ENCODE measurements at places on chromosomes 2 and 18.
A peak's percentile ranks its signal among the peaks of the same experiment; 100 is the strongest.

DNA sequence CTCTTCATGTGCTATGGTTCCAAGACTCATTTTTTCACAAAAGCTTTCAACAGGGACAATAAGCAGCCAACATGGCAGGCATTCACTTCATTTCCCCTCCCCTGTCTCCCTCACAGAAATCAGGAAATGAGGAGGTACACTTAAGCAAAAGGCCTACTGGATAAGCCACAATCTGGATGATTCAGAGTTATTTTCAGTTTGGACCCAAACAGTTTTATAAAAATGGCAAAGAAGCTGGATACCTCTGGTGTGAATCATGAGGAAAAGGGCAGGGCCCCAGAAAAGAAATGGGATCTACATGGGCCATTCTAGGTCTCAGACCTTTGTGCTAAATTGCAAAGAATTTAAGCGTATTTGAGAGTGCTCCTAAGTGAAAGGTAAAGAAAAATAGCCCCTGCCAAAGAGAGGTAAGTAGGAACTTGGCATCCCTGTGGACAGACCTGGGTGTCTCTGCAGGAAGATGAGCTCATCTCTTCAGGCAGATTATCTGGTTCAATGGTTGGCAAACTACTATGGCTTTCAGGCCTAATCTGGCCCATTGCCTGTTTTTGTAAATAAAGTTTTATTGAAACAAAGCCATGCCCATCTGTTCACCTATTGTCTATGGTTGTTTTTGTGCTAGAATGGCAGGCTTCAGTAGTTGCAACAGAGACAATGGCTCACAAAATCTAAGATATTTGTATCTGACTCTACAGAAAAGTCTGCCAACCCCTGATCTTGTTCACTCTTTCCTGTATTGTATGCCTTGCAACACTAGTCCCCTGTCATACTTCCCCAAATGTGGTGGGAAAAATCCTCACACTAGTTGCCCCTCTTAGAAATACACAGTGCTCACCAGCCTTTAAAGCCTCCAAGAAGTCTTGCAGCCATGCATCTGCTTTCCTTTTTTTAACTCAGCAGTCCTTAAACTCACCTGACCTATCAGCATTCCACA lies 315.0 kb downstream of the ALK start:
- DNase-seq = peak; percentile 69

DNA sequence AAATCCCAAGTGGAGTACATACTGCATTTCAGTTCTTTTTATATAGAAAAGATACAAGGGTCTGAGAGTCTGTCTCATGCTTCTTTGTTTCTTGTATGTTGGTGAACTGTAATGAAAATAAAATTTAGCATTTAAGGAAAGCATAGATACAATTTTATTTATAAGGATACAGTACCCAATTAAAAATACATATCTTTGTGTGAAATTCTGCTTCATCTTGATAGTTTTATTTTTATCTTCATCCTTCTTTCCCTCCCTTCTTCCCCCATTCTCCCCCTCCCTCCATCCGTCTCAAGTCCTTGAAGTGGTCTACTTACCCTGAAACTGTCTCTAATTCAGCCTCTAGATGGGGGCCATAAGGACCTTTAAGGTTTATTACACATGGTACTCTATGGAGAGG lies 359.8 kb downstream of the CDH7 start:
- no peak for DNase-seq

- no peak for DNase-seq
These were observed 501.2 kb upstream of the LRRTM4 start for GRCh38 chr2:78023356-78023755.

DNA sequence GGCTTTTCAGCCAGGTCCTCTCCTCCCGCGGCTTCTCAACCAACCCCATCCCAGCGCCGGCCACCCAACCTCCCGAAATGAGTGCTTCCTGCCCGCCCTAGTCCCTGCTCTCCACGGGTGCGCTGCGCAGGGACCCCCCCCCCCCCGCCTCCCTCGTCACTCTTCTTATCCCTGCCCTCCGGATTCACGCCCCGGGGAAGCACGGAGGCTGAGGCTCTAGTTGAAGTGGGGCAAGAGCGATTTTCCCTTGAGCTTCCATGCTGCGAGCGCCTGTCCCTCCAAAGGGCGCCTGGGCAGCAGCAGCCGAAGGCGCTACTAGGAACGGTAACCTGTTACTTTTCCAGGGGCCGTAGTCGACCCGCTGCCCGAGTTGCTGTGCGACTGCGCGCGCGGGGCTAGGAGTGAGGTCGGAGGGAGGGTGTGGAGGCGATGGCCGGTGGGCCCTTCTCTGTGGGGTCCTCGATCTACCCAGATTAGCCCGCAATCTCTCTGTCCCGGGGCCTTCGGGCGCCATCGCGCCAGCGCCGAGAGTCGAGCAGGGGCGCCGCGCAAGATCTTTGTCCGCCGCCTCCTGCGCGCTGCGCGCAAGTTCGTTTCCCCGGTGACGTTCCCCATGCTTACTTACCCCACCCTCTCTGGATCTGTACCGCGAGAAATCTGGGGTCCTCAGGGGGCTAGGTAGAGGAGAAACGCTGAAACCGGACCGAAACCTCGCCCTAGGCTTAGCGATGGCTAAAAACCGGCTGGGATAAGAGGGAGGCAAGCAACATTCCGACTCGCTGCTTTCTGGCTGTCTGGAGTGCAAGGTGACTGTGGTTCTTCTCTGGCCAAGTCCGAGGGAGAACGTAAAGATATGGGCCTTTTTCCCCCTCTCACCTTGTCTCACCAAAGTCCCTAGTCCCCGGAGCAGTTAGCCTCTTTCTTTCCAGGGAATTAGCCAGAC lies 677 bp downstream of the GAD1 start:
- peak; percentile 6 for DNase-seq

GRCh38 chr18:31268985-31269406 lies 49.0 kb upstream of the DSG1 start:
- no peak for DNase-seq

- DNase-seq = peak; percentile 97
These were observed 786 bp upstream of the ZFP36L2 start for GRCh38 chr2:43226955-43227829.

- no peak for DNase-seq
These were observed 15.6 kb downstream of the BAZ2B start for GRCh38 chr2:159600752-159601151.

DNA sequence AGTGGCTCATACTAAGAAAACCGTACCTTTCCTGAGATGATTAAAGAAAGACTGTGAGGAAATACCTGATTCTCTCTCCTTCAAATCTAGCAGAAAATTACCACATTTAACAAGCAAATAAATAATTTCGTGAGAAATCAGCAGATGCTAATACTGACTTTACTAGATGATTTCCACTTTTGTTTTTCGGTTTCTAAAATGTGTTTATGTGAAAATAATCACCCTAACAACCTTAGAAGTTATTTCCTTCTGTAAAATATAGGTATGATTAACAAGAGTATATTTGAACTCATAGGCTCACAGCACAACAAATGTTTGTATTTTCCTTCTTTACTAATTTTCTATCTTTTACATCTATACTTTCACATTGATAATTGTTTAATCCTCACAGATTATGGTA lies 594.1 kb upstream of the FAM98A start:
- DNase-seq = no peak

DNA sequence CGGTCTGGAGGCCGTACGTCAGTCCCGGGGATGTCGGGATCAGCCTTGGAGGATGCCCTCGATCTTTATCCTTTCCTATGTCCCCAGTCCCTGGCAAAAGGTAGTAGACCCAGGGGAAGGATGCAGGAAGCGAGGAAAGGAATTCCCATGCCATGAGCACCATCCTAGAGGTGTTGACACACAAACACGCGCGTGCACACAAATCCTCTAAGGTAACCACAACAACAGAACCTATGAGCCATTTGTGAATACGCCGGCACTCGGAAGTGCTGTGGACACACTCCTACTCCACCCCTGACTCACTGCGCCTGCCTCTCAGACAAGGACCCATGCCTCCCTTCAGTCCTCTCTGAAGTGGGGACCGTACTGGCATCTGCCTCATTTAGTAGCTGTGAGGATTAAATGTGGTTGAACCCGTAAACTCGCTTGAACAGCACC lies 11.3 kb upstream of the MLPH start:
- DNase-seq = peak; percentile 26

GRCh38 chr2:187208199-187208785 lies 239.8 kb downstream of the CALCRL start:
- DNase-seq = no peak

GRCh38 chr18:58578321-58578720 lies 50.6 kb downstream of the ALPK2 start:
- peak; percentile 75 for DNase-seq

DNA sequence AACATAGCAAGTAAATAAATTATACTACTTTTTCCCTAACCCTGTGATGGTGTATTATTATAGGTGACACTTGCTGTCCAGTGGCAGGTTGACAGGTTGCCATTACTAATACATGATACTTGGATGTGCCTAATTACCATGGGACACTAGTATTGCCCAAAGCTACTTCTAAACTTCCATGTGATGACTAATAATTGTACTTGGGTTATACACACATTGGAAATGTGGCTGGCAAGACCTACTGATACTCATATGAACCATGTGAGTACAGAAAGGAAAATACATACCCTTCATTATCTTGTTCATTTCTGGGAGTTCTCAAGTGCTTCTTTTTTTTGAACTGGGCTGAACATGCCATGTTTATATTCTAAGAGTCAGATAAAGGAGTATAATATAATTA lies 156.4 kb downstream of the IKZF2 start:
- DNase-seq = peak; percentile 55

DNA sequence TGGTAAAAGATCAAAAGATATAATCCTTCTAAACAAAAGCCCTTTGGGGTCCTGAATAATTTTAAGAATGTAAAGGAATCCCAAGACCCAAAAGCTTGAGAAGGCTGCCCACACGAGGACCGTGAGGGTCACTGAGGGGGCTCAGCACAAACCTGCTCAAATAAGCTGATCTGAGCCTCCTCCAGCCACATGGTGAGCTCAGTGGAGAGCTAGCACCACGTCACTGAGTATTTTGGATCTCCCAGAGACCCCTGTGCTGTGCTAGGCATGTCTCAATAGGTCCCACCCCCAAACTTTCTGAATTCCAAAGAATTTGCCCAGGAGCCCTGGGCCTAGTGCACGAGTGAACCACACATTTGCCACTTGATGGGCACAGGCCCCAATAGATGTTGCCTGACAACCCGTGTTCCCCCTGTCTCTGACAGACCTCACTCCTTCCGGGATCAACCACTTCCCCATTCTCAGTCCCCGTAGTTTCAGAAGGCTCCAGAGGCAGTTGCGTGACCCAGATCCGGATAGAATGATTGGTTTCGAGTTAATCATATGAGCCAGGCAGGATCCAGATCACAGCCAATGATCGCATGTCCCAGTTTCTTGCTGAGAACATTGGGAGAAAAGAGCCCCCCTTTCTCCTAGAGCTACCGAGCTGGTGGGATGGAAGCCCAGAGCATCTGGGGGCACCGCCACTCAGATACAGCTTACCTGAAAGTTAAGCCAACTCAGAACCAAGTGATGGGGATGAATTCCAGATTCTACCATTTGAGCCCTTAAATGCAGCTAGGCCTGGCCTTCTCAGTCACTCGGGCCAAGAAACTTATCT lies 203.8 kb downstream of the TNS1 start:
- DNase-seq = no peak

- peak; percentile 100 for DNase-seq
These were observed at the start of gene SIX2 for GRCh38 chr2:45009303-45009927. TSS of gene SIX2 (minus strand) at chr2:45009452. CDS start at chr2:45009110, 342 bp downstream.

DNA sequence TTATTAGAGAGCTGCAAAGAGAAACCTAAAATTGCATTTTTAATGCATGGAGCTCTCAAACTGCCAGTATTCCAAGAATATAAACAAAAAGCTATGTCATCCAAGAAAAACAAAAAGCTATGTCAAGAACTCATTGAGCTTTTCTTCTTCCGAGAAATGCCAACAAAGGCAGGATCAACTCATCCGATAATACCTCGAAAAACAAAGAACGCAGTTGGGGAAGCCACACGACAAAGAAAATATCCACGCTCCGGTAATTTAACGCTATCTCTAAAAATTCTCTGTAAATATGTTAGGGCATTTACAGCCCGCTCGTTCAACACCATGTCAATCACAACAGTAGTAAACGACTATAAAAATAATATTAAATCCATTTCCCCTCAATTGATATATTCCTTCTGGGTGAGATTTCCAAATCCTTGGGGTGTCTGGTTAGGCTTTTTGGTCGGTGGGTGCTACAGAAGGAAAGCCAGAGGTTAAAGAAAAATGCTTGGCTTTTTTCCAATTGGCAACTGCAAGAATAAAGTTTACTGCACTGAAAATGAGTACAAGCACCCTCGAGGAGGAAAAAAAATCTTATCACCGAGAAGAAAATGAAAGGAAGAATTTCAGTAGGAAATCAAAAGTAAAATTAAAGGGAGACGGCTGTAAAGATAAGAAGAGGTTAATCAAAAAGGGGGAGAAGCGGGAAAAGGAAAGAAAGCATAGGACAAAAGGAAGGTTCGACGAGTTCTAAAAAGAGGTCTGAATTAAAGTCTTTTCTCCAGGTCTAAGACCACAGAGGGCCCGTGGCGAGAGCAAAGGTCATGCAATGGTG lies 856 bp downstream of the TIA1 start:
- no peak for DNase-seq

DNA sequence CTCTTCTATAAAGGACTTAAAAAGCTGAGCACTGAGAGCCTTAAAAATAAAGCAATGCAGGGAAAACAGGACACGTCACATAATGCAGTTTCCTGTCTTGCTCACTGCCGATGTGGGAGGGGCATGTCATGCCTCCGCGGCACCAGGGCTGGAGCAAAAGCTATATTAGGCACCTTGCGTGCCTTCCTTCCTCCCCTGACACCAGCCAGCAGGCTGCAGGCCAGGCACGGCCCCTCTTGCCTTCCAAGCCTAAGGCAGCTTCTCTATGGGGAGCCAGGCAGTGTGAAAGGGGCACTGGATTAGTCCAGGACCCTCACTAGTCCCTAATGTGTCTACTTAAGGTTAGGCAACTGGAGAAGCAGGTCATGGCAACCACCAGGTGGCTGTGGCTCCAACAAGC lies 26.3 kb downstream of the MRPL35 start:
- no peak for DNase-seq

DNA sequence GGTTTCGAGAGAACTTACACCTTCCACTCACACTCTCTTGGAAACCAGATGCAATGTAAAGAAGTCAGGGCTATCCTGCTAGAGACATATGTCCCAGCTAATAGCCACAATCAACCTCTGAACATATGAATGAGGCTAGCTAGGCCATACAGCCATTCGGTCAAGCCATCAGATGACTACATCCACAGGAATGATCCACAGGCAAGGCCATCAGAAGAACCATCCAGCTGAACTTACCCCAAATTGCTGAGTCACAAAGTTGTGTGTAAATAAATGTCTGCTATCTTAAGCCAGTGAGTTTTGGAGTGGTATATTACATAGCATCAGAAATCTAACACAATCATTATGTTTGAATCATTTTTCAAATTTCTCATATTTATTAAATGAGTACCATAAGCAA lies 5.2 kb upstream of the SPAST start:
- peak; percentile 10 for DNase-seq

- no peak for DNase-seq
These were observed 126.7 kb downstream of the ARHGAP15 start for GRCh38 chr2:143255899-143256298.

- DNase-seq = no peak
These were observed 114.9 kb downstream of the GALNT13 start for GRCh38 chr2:153986488-153987229.

- no peak for DNase-seq
These were observed 106.7 kb upstream of the ASB18 start for GRCh38 chr2:236370847-236371409.

- no peak for DNase-seq
These were observed 111.1 kb downstream of the ZNF532 start for GRCh38 chr18:58975781-58976180.

- no peak for DNase-seq
These were observed 24.1 kb downstream of the PLCD4 start for GRCh38 chr2:218631837-218632236.
